ENCODE measurements at places on chromosomes 5 and 9.

DNA sequence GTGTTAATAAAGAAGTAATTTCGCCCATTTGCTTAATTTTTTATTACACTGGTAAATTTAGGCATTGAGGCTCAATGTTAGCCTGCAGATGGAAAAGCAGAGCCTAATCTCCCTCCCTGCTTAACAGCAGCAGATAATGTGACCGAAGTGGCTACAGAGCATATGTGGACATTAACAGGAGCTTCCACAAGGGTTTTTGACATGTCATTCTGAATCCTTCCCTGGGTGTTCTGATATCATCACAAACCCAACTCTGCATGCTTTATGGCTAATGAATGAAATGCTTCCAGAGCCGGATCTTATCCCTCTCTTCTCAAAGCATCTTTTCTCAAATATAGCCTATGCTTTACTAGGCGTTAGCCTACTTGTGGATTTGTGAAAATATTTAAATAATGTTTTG, 208.6 kb downstream of the CAAP1 start:
- no peak for DNase-seq

GRCh38 chr9:93022721-93023520, 35.6 kb upstream of the SUSD3 start:
- no peak for DNase-seq

DNA sequence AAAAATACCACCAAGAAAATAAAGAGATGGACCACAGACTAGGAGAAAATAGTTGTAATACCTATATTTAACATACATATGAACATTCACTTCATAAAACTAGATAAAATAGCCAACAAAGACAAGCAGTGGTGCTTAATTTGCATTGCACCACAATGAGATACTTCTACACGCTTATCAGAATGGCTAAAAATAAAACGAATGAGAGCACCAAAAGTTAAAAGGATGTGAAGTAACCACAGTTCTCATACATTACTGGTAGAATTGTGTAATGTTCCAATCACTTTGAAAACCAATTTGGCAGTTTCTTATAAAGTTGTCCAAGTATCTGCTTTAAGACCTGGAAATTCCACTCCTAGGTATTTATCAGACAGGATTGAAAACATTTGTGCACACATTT, 198.9 kb upstream of the SGCD start:
- no peak for DNase-seq

- DNase-seq = no peak
Observed at GRCh38 chr5:146789712-146790653, 88.6 kb downstream of the PPP2R2B start.

Measured in suppressor macrophage (primary cell).